ENCODE measurements at places on chromosomes 12 and 14. TPM values are rescaled to one million over a fixed set of nuclear protein-coding genes. Genes with fewer than 3 reads are reported as not detected.

The TMEM30B gene
- polyA plus RNA-seq = 2.3 TPM

- DNase-seq = no peak
- no peaks in the 10 kb centered on the region for H3K4me1 ChIP-seq
- no peak overlapping the region for H3K27ac ChIP-seq
- no peaks in the 10 kb centered on the region for H3K27me3 ChIP-seq
- H3K36me3 ChIP-seq = no peaks in the 10 kb centered on the region
- no peak overlapping the region for H3K4me3 ChIP-seq
Observed at GRCh38 chr14:93263416-93263815, 56.4 kb downstream of the UBR7 start.

The IL31 gene
- not detected for polyA plus RNA-seq

DNA sequence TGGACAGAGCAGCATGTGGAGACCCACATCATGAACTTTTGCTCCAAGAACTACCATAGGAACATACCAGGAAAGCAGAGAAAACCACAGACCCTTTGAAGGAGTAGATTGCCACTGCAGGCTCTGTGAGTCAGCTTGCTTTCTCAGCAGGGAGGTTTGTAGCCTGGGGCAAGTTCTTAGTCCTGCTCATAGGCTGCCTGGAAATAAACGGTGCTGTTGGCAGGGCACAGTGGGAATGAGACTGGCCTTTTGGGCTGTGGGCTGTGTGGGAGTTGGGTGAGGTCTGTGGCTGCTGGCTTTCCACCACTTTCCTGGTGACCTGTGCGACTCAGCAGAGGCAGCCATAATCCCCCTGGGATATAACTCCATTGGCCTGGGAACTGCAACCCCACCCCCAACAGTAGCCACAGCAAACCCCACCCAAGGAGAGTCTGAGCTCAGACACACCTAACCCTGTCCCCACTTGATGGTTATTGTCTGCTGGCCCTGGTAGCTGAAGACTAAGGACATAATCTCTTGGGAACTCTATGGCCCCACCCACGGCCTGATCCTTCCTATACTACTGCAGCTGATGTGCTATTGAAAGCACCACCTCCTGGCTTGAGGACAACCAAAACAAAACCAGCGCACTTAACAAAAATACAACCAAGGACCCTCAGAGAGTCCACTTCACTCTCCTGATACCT, 192.1 kb upstream of the GARIN6 start:
- no peaks in the 10 kb centered on the region for H3K27me3 ChIP-seq
- H3K4me3 ChIP-seq = no peak overlapping the region
- H3K4me1 ChIP-seq = no peaks in the 10 kb centered on the region
- DNase-seq = no peak
- H3K27ac ChIP-seq = no peak overlapping the region

DNA sequence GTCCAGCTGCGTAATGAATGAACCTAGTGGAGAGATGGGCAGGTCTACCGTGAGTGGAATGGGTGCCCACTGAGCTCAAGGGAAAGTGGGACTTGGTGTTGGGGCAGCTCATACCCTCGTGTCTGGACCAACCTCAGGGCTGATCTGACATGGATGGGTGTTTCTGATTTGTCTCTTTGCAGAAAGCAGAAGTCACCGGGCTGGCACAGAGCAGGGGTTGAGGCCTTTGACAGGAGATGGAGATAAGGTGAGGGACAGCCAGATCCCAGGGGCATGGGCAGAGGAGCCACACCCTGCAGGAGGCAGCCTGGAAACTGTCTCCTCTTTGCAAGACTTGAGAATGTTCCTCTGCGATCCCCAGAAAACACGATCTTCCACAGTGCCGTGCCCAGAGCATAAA, 20.9 kb upstream of the PPP1CC start:
- peaks cover 2% of the 10 kb centered on the region for H3K4me1 ChIP-seq
- DNase-seq = no peak
- H3K27me3 ChIP-seq = no peaks in the 10 kb centered on the region
- H3K27ac ChIP-seq = no peak overlapping the region

Data from ovary (tissue), 10 donors.